ENCODE measurements at places on chromosomes 2 and 18. TPM values are rescaled to one million over a fixed set of nuclear protein-coding genes. Genes with fewer than 3 reads are reported as not detected.

GRCh38 chr2:141856215-141856919 lies 274.4 kb downstream of the LRP1B start:
- no peak overlapping the region for H3K27ac ChIP-seq
- H3K4me1 ChIP-seq = no peaks in the 10 kb centered on the region
- no peaks in the 10 kb centered on the region for H3K36me3 ChIP-seq
- DNase-seq = no peak
- no peaks in the 10 kb centered on the region for H3K27me3 ChIP-seq
- H3K4me3 ChIP-seq = no peak overlapping the region

- H3K4me3 ChIP-seq = peak overlapping the region; percentile 14
- H3K27me3 ChIP-seq = no peaks in the 10 kb centered on the region
- no peak for DNase-seq
- H3K36me3 ChIP-seq = no peaks in the 10 kb centered on the region
- no peak overlapping the region for H3K27ac ChIP-seq
These were observed 109.4 kb upstream of the TMEM200C start for GRCh38 chr18:6004683-6005082.

GRCh38 chr2:169815849-169816248 lies 8.9 kb downstream of the METTL5 start:
- H3K4me1 ChIP-seq = no peaks in the 10 kb centered on the region
- no peak overlapping the region for H3K4me3 ChIP-seq
- H3K27ac ChIP-seq = no peak overlapping the region
- DNase-seq = no peak
- H3K27me3 ChIP-seq = no peaks in the 10 kb centered on the region
- H3K36me3 ChIP-seq = peaks cover 50% of the 10 kb centered on the region

Gene ABHD1
- total RNA-seq = 0.89 TPM

Gene RAX
- not detected for total RNA-seq

Gene ANKRD30BL
- total RNA-seq = not detected

- DNase-seq = no peak
- no peaks in the 10 kb centered on the region for H3K36me3 ChIP-seq
- H3K27me3 ChIP-seq = peaks cover 3% of the 10 kb centered on the region
- no peaks in the 10 kb centered on the region for H3K4me1 ChIP-seq
These were observed 468.4 kb upstream of the HNRNPA3 start for GRCh38 chr2:176744146-176744545.

DNA sequence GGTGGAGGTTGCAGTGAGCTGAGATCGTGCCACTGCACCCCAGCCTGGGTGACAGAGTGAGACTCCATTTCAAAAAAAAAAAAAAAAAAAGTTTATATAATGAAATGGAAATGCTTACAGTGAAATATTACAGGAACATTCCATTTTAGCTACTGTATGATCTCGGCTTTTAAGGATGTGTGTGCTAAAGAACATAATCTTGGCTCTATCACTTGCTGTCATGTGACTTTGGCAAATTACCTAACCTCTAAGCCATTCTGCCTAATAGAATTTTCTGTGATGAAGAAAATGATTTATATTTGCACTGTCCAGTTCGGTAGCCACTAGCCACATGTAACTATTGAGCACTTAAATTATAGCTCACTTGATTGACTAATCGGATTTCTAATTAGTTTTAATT lies 36.3 kb downstream of the SMAD4 start:
- no peak overlapping the region for H3K4me3 ChIP-seq
- DNase-seq = no peak
- H3K36me3 ChIP-seq = peaks cover 65% of the 10 kb centered on the region
- H3K27me3 ChIP-seq = no peaks in the 10 kb centered on the region
- H3K27ac ChIP-seq = no peak overlapping the region

DNA sequence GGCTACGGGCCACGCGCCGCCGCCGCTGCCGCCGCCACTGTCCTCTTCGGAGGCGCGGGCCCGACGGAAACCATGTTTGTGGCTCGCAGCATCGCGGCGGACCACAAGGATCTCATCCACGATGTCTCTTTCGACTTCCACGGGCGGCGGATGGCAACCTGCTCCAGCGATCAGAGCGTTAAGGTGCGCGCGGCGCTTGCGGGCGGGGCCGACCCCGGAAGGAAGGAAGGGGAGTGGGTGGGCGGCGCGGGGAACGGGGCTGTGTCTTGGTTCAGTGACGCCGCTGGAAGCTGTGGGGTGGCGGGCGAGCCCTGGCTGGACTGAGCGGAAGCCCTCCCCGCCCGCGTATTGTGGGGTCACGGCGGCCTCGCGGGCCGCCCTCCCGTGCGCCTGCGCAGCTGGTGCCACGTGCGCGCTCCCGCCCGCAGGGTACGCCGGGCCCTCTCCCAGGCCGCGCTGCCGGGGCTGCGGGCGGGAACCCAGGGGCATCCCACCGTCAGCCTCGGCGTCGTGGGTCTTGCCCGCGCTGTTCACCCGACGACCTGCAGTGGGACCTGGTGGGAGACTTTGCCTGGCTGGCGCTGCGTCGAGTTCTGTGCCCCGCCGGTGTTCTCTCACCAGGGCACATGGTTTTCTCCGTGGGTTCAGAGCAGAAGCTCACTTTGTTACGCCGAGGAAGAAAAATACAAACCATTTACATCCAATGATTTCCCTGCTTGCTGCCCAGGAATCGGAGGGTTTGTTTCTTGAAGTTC lies 416 bp downstream of the SEH1L start:
- H3K4me1 ChIP-seq = peaks cover 17% of the 10 kb centered on the region
- H3K27ac ChIP-seq = peak overlapping the region; percentile 96
- no peaks in the 10 kb centered on the region for H3K27me3 ChIP-seq
- peak overlapping the region; percentile 61 for H3K4me3 ChIP-seq
- DNase-seq = peak; percentile 99

DNA sequence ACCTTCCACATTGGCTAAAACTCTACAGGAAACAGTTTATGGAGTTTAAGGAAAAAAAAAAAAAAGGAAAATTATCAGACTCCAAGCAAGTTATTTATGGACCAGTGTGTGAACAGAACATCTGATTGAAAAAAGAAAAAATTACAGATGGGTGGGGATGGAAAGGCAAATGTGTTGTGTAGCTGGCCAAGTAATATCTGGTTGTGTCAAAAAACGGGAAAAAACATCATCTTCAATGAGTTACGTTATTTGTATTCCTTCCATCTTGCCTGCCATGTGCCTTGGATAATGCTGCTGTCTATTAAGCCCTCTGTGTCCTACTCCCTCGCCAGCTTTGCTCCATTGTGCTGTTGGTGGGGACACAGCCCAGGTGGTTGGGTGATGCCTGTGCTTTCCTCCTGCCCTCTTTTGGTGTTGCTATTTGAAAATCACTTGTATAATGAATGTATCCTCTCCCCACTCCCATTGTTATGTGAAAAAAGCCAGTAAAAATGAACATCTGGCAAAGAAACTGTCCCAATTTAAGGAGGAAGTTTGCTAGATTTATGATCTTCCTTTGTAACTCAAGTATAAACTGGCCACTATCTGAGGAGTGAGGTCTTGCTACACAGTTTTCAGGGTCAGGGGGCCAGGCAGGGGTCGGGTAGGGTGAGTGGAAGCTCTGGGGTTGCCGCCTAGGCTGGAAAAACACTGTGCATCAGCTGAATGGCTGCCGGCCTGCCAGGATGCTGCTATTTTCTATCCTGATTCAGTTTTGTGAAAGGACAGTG lies 155.9 kb downstream of the FMNL2 start:
- H3K4me1 ChIP-seq = no peaks in the 10 kb centered on the region
- H3K27ac ChIP-seq = no peak overlapping the region
- no peaks in the 10 kb centered on the region for H3K27me3 ChIP-seq
- DNase-seq = no peak
- H3K36me3 ChIP-seq = no peaks in the 10 kb centered on the region
- no peak overlapping the region for H3K4me3 ChIP-seq

GRCh38 chr18:32299484-32299883 lies 109.6 kb downstream of the MEP1B start:
- H3K4me3 ChIP-seq = no peak overlapping the region
- DNase-seq = no peak
- no peak overlapping the region for H3K27ac ChIP-seq
- no peaks in the 10 kb centered on the region for H3K4me1 ChIP-seq
- no peaks in the 10 kb centered on the region for H3K27me3 ChIP-seq

DNA sequence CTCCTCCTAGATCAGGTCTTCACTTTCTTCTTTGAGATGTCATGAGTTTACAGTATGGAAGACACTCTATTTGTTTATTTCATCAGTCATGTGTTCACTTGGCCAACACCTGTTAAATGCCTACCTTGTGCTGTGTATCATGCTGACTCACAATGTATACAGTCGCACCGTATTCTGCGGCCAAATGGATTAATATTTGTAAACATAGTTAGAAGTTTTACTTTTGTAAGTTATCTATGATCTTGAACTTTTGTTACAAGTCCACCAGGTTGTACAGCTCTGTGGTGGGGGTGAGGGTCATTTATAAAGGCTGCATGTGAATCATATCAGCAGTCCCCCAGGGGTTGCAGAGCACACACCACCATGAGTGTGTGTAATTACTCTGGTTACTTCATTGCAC lies 408.7 kb upstream of the NRP2 start:
- no peak overlapping the region for H3K27ac ChIP-seq
- H3K27me3 ChIP-seq = no peaks in the 10 kb centered on the region
- no peaks in the 10 kb centered on the region for H3K4me1 ChIP-seq

DNA sequence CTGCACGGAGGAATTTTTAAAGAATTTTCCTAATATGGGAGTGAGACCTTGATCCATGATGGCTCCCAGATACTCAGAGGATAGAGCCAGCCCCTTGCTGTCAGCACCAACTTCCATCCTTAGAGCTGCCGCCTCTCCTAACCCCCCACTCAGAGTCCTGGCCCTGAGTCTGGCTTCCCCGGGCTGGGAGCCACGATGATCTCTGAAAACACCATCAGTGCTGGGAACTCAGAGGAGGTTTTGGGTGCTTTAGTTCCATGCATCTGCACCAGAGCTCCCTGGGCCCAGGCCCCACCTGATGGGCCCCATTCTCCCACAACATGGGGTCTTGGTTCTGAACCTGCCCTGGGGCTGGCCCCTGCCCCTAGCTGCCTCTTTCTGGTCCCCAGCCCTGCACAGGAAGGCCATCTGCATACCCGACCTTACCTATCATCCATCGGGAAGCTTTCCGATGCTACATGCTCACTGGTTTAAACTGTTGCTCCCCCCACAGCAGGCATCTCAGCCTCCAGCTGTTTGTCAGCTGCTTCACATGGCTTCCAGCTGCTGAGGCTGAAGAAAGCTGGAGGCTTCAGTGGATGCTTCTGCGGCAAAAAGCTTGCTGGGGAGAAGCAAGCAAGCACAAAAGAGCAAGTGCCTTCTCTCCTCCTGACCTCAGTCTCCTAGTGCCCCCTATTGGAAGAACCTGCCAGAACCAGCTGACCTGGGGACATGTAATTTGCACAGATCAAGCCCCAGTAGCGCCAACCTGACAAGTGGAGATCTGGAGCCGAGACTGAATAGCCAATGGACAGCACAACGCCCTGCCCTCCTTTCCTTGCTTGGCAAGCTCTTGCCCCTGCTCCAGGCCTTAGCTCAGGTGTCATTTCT lies 24.2 kb upstream of the RHOB start:
- H3K4me1 ChIP-seq = peaks cover 11% of the 10 kb centered on the region
- H3K27me3 ChIP-seq = no peaks in the 10 kb centered on the region
- no peak overlapping the region for H3K4me3 ChIP-seq
- no peaks in the 10 kb centered on the region for H3K36me3 ChIP-seq
- no peak for DNase-seq

Gene CABLES1
- total RNA-seq = 5.4 TPM

- DNase-seq = no peak
- no peak overlapping the region for H3K4me3 ChIP-seq
- no peaks in the 10 kb centered on the region for H3K4me1 ChIP-seq
- H3K36me3 ChIP-seq = no peaks in the 10 kb centered on the region
- no peak overlapping the region for H3K27ac ChIP-seq
- H3K27me3 ChIP-seq = no peaks in the 10 kb centered on the region
These were observed 119.8 kb downstream of the RPIA start for GRCh38 chr2:88811233-88811632.

- peaks cover 42% of the 10 kb centered on the region for H3K36me3 ChIP-seq
- H3K27me3 ChIP-seq = no peaks in the 10 kb centered on the region
- no peak overlapping the region for H3K27ac ChIP-seq
- no peak for DNase-seq
- H3K4me3 ChIP-seq = no peak overlapping the region
These were observed 10.0 kb downstream of the CAPN10 start for GRCh38 chr2:240596491-240596931.

GRCh38 chr18:27104743-27105142 lies 80.4 kb downstream of the CHST9 start:
- H3K27me3 ChIP-seq = no peaks in the 10 kb centered on the region
- no peak for DNase-seq
- H3K4me3 ChIP-seq = no peak overlapping the region

DNA sequence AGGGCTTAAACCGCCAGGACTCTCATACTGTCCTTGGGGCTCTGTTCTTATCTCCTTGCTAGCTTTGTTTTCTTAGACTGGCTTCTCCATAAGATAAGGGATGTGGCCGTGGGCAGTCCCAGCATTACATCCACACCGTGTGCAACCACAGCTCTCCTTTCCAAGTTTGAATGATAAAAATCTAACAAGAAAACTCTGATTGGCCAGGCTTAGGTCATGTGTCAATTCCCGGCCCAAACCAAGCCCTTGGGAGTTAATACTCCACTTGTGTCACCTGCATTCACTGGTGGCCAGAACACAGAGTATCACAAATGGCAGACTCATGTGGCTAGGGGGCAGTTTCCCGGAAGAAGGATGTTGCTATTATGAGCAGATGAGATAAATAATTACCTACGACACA lies 43.2 kb upstream of the KDM3A start:
- no peak for DNase-seq
- H3K4me1 ChIP-seq = no peaks in the 10 kb centered on the region
- H3K4me3 ChIP-seq = no peak overlapping the region
- H3K36me3 ChIP-seq = no peaks in the 10 kb centered on the region
- no peak overlapping the region for H3K27ac ChIP-seq
- peaks cover 8% of the 10 kb centered on the region for H3K27me3 ChIP-seq

DNA sequence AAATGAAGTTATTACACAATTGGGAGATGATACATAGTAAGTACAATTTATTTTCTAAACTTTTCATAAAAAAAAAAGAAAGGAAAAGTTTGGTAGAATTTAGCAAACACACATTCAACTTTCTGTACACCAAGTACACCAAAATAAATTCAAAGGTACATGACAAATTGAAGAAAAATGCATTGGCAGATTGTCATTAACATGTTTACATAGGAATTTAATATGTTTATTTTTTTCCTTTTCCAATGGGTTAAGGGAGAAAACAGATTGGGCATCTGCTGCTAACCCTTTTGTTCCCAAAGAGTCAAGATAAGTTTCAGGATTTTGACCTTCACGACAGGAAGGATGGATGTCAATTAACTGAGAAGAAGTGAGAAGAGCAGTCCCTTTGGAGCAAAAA lies 620.4 kb downstream of the XIRP2 start:
- H3K4me3 ChIP-seq = no peak overlapping the region
- no peaks in the 10 kb centered on the region for H3K36me3 ChIP-seq
- DNase-seq = no peak
- no peaks in the 10 kb centered on the region for H3K4me1 ChIP-seq
- H3K27ac ChIP-seq = no peak overlapping the region

Gene CROCC2
- not detected for total RNA-seq

DNA sequence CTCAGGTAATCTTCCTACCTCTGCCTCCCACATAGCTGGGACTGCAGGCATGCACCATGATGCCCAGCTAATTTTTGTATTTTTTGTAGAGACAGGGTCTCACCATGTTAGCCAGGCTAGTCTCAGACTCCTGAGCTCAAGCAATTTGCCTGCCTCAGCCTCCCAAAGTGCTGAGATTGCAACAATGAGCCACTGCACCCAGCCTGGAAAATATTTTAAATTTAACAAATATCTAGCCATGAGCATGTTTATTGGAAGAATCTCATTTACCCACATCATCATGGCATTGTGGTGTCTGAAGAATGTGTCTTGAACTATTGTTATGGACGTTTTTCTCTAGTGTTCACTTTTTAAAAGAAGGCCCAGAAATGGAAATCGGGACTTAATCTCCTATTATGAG lies 231.8 kb downstream of the MBD5 start:
- H3K27me3 ChIP-seq = no peaks in the 10 kb centered on the region
- peaks cover 3% of the 10 kb centered on the region for H3K36me3 ChIP-seq
- no peaks in the 10 kb centered on the region for H3K4me1 ChIP-seq
- no peak overlapping the region for H3K4me3 ChIP-seq
- no peak for DNase-seq

All from CD4-positive, CD25-positive, alpha-beta regulatory T cell (primary cell).